ENCODE measurements at places on chromosomes 16 and 17.

GRCh38 chr17:574061-574460 is 140.6 kb downstream of the VPS53 start:
- DNase-seq = no peak

GRCh38 chr17:63826468-63827001 is 696 bp upstream of the PSMC5 start:
- DNase-seq = no peak

GRCh38 chr17:81961087-81961511 is at the start of gene NOTUM:
Gene NOTUM, minus strand, starts transcription at chr17:81961187. Its CDS starts 278 bp downstream, at chr17:81960909.
- no peak for DNase-seq

- DNase-seq = no peak
These were observed 26.4 kb downstream of the CFDP1 start for GRCh38 chr16:75406943-75407342.

GRCh38 chr16:10770907-10771306 is 27.3 kb downstream of the NUBP1 start:
- DNase-seq = no peak

GRCh38 chr17:36609498-36609862 is 8.1 kb downstream of the MRM1 start:
- DNase-seq = no peak

DNA sequence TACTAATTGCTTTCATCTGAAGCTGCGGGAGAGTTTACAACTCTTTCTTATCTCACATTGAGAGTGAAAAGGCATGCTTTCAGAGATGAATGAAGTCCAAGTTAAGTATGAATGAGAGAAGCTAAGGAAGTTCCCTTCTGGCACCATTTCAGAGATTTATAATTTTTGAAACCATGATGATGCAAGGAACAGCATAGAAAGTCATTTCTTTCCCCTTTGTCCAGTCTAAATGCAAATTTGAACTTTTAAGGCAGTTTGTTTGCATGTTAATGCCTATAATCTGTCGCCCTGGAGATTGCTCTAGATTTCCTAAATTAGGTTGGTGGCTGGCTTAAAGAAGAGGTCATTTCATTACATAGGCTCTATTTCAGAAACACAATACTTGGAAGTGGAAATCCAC is 594.8 kb upstream of the GOT2 start:
- no peak for DNase-seq

DNA sequence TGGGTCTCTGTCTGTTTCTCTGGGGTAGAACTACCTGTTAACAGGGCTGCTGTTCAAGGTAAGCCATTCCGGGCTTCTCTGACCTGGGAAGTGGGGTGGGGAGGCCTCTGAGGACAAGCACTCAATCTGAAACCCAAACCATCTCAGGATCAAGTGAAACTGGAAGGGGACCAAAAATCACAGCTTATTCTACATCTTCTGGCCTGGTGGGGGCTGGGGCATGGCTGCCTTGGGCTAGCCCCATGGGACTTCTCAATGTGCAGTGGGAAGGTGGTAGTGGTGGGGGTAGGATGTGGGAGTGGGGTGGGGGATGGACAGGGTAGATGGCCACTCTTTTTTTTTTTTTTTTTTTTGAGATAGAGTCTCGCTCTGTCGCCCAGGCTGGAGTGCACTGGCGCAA is 5.5 kb downstream of the FLOT2 start:
- no peak for DNase-seq

GRCh38 chr17:55722742-55723487 is at the start of gene TMEM100:
Gene TMEM100, minus strand, starts transcription at chr17:55722864. Its CDS starts 1,794 bp downstream, at chr17:55721070.
- DNase-seq = no peak

- DNase-seq = no peak
These were observed 5.7 kb upstream of the C1QTNF8 start for GRCh38 chr16:1101573-1102332.

GRCh38 chr16:54817940-54818574 is 112.6 kb upstream of the IRX5 start:
- no peak for DNase-seq

- DNase-seq = no peak
These were observed 134.4 kb downstream of the CYLD start for GRCh38 chr16:50876263-50876662.

- DNase-seq = no peak
These were observed 8.7 kb upstream of the CDC27 start for GRCh38 chr17:47197821-47198220.

- no peak for DNase-seq
These were observed 20.0 kb downstream of the CNP start for GRCh38 chr17:41986634-41987033.

GRCh38 chr16:22191532-22192260 is 14.4 kb upstream of the EEF2K start:
- DNase-seq = peak; percentile 46

DNA sequence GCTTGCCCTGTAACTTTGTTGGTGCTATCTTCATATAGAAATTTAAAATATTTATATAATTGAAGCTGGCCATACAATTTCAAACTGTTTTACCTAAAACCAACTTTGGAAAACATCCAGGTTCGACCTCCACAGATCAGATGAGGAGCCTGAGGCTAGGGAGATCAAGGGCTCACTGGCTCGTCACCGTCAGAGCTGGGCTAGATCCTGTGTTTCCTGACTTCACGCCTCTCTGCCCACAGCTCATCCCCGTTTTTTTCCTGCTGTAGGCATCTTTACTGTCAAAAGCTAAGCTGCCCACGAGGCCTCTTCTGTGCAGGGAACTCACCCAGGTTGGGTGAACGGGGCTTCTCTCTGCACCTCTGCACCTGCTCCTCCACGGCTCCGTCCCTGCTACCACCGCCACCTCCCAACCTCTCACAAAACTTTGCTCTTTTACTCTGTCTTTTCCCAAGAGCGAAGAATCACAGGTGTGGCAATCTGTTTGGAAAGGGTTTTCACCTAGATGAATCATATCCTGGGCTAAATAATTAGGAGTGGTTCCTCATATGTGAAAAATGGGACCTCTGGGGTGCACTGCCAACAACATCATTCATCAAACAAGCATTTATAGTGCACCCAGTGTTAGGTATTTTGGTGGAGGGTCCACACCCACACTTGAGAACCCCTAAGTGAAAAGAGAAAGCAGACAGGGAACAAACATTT is 24.8 kb upstream of the KDM6B start:
- DNase-seq = no peak

GRCh38 chr16:57695680-57696069 is 1.1 kb downstream of the DRC7 start:
- no peak for DNase-seq

DNA sequence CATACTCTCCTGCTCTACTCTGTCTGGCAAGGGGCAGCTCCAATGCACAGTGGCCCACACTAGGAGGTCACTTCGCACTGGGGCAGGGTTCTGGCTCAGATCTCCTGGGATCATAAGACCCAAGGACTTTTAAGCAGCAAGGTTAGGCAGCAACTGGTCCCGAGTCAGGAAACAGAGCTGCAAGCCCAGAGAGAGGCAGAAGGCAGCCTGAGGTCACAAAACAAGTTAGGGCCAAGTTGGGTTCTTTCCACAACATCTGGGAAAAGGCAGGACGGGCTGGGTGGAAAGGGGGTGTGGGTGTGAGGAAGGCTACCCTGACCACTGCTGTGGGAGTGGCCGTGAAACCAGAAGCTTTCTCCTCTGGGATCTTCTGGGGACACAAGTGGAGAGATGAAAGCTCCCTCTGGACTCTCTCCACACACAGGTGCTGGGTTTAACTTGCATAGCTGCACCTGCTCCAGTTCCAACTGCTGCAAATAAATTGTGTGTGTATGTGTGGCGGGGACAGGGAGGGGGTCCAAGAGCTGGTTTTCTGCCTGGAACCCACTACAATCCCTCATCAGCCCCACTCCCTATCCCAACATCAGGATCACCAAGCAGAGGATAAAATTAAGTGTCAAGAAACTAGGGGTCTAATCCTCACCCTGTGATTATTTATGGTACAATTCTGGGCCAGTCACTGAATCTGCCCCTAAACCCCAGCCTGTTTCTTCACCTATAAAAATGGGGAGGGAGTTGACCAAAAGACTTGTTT is 8.0 kb upstream of the TSPOAP1 start:
- no peak for DNase-seq
